ENCODE measurements at places on chromosomes 6 and 20.

DNA sequence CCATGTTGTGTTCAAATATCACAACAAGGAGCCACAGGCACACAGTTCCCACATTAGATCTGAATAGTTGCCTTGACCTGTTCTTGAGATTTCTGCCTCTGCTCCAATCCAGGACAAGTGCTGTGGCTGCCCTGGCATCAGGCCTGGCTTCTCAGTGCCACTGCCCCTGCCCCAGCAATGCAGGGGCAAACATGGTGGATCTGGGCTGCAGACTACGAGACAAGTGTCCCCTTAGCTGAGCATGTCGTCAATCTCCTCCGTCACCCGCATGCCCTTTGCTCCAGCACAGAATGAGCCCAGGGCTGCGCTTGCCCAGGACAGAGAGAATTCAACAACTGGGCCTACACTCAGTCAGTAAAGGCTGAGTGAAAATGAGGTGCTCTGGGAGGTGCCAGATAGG is 201.6 kb downstream of the SYNDIG1 start:
- DNase-seq = no peak

- no peak for DNase-seq
Observed at GRCh38 chr6:107173779-107174178, 58.5 kb upstream of the BEND3 start.

GRCh38 chr6:111367393-111368088 is 115.5 kb downstream of the REV3L start:
- DNase-seq = no peak

DNA sequence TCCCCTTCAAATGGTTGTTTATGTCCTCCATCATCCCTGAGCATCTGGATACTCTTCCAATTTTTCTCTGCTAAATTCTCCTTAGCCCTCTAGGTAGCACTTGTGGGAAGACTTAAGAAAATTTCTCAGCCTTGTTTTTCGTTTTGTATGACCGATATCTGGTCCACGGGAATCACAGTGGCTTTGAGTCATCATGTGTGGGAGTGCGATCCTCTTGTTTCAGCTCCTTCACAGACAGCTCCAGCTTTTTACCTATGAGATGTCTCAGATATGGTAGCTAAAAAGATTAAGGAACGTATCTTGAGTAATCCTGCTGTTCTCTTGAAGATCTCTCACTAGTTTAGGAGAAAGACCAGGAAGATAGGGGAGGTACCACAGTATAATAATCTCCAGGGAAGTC is 196.1 kb downstream of the GRM1 start:
- no peak for DNase-seq

DNA sequence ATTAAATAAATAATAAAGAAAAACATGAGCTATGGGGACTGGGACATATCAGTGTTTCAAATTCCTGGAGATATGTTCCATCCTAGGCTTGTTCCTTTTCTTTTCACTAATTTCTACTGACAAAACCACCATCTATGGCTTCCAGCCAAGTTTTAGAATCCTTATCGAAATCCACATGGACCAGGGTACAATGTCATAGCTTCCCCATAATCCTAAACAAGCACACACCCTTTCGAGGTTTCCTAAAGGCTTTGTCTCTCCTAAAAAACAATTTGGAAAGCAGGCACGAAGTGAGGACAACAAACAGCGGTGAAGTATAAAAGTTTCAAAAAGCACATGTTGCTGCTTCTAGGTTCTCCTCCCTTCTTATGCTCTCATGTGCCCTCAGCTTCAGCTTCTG is 13.3 kb upstream of the DST start:
- DNase-seq = no peak

DNA sequence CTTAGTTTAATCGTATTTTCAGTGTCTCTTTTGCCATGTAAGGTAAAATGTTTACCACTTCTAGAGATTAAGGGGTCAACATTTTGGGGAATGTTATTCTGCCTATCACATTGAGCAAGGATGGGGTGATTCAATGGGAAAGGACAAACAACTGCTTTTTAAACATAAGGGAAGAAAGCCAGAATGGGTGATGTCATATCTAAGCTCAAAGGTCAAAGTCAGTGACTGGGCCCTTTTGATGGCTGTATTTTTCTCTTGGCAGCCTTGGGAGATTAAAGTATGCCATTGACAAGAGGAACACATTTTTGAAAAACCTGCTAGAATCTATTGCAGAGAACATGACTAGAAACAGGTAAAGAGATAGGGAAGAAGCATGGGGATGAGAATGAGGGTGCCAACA is 477.3 kb upstream of the IRAK1BP1 start:
- DNase-seq = no peak
